Omental fat pad (tissue), 4 donors: ENCODE measurements at places on chromosomes 16 and 17.

DNA sequence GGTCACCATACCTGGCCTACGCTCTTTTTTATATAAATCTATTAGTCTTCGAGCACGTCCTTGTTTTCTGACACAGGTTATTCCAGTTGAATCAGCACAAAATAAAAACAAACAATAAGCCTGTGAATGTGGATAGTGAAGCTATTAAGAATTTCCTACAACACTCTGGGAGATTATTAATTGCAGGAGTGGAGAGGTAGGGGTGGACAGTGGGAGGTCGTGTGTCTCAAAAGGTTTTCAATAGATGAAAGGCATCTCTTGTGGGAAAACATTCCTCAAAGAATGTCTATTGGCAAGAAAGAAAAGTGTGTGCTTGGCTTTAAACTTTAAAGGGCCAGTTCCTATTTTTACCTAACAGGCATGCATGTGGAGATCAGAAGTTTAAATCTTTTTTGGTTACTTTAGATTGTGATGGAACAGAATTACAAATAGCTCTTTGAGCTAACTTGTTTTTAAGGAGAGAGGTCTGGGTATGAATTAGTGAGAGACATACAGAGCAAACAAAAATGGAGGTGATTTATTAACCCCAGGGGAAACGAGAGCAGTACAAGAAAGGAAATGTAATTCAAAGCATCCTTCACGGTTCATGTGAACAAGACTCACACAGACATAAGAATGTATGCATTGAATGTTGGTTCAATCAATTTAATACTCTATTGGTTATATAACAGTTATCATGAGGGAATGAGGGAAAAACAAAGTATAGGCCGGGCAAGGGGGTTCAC is 9.0 kb downstream of the SMYD4 start:
- no peak for DNase-seq

DNA sequence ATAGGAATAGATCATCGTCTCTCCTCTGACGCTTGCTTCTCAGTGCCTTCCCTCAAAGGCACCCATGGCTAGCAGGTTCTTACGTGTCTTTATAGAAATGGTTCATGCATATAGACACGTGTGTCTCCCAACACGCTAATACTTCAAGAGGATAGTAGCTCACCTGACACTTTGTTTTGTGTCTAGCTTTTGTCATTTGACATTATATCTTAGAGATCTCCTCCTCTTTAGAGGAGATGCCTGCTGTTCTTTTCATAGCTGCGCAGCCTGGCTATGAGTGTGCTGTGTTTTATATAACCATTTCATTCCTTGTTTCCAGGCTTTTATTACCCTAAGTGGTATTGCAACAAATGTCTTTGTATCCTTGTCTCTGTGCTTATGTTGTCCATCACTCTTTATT is 411.7 kb downstream of the CPPED1 start:
- no peak for DNase-seq

DNA sequence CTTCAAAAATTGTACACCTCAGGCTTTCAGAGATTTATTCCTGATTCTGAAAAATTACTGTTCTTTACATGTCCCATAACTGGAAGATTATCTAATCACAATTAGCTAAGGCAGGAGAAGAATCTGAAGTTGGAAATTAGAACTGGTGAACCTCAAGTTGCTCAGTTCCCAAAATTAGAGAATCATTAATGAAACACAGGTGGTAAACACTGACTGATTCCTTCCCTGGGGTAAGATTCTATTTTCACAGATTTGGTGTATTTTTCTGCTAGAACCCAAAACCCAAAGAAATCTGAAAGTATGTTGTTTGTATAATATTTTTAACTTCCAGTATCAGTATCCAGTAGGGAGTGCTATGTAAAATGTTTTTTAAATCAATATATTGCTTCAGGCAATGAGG is 25.7 kb downstream of the PHKB start:
- DNase-seq: no peak

- no peak for DNase-seq
Measured at GRCh38 chr16:22694887-22695382, 119.0 kb upstream of the HS3ST2 start.

DNA sequence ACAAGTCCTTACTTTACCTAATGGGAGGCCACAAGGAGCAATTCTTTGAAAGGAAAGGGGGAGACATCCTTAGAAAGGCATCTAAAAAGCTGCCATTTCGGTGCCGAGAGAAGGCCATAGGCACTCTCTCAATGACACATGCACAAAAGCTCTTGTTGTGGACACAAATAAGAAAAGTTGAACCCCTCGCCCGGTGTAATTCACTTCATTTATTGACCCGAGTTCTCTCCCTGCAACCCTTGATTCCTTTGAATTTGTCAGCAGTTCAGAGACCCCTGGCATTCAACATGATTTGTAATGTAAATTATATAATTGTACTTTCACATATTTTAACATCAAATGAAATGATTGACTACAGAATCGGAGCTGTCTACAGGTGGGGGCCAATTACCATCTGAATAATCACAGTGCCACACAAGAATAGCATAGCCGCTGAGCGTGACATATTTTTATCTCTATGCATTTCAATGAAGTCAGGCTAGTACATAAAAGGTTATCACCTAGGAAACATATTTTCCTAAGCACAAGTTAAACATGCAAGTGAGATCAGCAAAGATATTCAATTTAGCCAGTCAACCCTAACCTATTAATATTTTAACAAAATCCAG is 66.7 kb downstream of the IRX6 start:
- DNase-seq: no peak
